Body of pancreas (tissue), 4 donors: ENCODE measurements at places on chromosomes 2 and 18. TPM values are rescaled to one million over a fixed set of nuclear protein-coding genes. Genes with fewer than 3 reads are reported as not detected.

Gene SDC1
- total RNA-seq: 53.2 TPM

Gene CGREF1
- total RNA-seq: 1.0 TPM

Gene DCDC2C
- total RNA-seq: not detected

Gene LBH
- total RNA-seq: 23.1 TPM

Gene TMEM185B
- 46.5 TPM for total RNA-seq

- DNase-seq: no peak
Measured at GRCh38 chr2:9212661-9213411, 6.2 kb downstream of the ASAP2 start.

- DNase-seq: no peak
Measured at GRCh38 chr2:64976276-64976675, 12.9 kb upstream of the SLC1A4 start.

DNA sequence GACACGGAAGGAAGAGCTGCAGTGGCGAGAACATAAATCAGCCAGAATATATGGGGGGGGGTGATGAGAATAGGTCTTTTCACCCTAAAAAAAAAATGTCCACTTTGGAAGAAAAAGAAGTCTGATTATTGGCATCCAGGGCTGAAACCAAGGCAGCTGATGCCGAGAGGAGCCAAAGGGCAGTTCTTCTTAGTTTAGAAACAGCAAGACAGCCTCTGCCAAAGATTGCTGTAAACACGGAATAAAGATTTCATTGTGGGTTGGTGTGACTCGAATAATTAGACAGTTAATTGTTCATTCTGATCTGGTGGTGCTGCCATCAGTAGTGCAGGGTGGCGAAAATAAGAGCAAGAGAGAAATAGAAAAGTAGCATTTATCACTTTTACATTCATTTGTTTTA is 3.5 kb downstream of the CDH20 start:
- no peak for DNase-seq

- no peak for DNase-seq
Measured at GRCh38 chr2:146412625-146413024, 1432.2 kb upstream of the ACVR2A start.

DNA sequence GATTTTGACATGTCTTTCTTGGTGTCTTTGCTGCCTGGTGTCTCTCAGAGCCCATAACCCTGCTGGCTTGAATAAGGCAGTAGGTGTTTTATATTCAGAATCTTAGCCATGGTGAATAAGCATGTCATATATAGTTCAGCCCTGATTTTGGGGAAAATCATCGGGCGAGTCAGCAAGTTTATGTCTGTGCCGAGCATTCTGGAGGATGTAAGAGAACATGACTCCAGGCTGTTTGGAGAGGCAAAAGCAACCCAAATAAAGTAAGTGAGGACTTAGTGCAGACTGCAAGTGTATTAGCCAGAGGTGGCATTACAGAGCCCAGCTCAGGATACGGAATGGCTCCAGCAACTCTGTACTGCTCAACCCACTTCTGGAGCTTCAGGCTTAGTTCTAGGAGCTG is 50.3 kb downstream of the TCF7L1 start:
- DNase-seq: no peak

DNA sequence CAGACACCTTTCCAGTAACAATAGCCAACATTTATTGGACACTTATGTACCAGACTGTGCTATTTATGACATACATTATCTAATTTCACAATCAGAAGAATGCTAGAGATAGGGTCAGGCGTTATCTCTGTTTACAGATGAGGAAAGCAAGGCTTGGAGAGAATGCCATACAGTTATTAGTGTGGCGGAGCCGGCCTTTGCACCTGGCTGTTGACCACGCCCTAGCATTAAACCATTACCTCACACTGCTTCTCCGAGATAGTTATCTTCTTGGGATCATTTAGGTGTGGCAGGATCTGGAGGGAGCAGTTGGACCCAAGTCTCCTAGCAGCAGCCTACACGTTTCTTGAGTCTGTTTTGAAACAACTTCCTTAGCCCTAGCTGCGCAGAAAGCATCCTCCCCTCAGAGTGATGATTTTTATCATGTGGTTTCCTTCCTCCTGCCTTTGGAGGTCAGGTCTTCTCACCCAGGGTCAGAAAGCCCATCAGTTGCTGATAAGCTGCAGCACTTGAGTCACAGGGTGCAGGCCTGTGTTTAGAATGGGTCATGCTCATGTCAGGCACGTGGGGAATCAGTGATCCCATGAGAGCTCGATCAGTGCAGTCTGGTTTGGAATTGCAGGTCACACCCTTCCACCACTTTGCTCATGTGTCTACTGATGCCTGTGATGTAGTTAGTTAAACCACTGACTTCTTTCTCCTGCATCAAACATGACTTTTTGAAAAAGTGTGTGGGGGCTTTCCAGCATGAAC is 118.2 kb downstream of the SPTBN1 start:
- no peak for DNase-seq

DNA sequence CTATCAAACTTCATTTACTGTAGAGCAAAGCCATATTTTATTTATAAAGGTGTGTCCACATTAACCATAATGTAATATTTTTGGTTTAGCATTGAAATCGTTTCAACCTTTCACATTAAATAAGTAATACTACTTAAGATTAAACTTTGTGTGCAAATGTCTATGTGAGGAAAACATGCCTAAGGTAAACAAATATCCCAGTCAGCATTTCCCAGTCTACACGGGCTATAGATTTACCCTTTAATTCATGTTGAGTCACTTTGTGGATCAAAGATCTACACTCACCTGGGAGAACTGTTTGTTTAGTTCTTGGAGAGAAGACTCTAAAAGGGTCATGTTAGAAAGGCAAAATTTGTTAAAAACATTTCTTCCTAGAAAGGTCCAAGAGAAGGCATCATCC is 89.1 kb downstream of the ABCA12 start:
- DNase-seq: no peak

DNA sequence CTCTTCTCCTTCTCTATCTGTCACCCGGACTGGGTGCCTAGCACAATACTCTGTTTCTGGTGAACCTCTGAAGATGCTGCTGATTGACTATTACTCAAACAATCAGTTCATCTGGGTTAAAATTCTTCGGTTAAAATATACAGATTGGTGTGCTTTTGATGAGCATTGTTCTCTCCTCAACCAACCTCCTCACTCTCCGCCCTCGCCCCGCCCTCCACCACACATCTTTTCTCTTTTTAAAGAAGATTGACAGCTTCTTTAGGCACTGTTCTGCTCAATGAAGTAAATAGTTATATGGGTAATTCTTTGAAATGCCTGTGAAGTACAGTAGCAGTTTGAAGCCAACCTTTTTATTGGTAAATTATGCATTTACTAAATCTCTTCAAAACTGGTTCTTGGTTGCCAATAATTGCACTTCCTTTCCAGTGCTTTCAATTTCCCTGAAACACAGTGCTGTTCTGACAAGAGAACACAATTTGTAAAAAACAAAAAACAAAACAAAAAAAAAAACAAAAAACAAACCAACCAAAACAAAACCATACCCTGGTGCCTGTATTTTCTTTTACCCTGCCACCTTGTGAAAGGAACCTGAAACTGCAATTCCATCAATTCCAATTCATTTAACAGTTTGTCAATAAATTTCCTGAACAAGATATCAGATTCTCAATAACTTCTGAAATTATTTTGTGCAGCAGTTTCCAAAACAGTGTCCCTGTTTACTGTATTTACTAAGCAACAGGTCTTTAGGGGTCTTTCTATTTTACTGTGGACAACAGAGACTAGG is 188.6 kb downstream of the LRP1B start:
- no peak for DNase-seq

DNA sequence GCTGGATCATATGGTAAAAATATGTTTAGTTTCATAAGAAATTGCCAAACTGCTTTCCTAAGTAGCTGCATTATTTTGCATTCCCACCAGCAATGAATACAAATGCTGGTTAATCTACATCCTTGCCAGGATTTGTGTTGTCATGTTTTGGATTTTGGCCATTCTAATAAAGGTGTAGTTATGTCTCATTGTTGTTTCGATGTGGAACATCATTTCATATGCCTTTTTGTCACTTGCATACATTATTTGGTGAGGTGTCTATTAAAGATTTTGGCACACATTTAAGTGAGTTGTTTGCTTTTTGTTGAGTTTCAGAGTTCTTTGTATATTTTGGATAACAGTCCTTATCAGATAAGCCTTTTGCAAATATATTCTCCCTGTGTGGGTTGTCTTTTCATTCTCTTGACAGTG is 299.2 kb upstream of the TFPI start:
- DNase-seq: no peak

DNA sequence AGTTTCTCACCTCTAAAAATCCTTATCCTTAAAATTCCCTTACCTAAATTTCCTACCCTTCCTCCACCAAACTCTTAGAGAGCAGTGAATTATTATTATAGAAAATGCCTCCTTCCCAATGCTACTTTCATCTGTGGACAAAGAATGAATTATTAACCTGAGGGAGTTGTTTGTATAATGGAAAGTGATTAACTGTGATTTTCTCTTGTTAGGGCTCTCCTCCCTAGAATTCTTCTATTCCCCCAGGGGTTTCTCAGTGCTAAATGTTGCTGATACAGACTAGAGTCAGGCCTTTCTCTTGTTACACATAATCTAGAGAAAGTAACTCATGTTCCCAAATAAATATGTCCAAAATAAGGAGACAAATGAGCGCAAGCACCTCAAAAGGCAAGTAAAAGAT is 23.3 kb downstream of the EPB41L5 start:
- DNase-seq: no peak

DNA sequence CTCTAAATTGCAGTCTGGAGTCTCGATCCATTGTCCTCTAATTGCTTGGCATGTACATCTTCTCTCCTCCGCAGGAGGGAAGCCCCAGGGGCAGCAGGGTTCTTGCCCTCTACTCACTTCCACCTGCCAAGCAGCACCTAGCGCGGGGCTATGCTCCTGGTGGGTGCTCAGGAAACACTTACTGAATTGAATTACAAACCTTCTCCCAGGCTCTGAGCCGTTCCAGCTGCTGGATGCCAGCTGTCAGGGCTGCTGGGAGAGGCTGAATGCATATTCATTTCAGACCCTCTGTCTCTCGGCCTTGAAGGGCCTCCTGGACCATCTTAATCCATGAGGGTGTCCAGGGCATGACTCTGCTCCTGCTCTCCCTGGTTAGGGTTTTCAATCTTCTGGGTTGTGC is 94.0 kb downstream of the CELF4 start:
- DNase-seq: no peak

GRCh38 chr2:237527766-237528165 is 38.6 kb upstream of the PRLH start:
- no peak for DNase-seq
